ENCODE measurements at places on chromosomes 7 and 10. TPM values are rescaled to one million over a fixed set of nuclear protein-coding genes. Genes with fewer than 3 reads are reported as not detected.

GRCh38 chr7:147700702-147701101 lies 889.9 kb upstream of the C7orf33 start:
- no peak for DNase-seq

- no peak for DNase-seq
Measured at GRCh38 chr7:1530946-1531262, 402 bp downstream of the MAFK start.

DNA sequence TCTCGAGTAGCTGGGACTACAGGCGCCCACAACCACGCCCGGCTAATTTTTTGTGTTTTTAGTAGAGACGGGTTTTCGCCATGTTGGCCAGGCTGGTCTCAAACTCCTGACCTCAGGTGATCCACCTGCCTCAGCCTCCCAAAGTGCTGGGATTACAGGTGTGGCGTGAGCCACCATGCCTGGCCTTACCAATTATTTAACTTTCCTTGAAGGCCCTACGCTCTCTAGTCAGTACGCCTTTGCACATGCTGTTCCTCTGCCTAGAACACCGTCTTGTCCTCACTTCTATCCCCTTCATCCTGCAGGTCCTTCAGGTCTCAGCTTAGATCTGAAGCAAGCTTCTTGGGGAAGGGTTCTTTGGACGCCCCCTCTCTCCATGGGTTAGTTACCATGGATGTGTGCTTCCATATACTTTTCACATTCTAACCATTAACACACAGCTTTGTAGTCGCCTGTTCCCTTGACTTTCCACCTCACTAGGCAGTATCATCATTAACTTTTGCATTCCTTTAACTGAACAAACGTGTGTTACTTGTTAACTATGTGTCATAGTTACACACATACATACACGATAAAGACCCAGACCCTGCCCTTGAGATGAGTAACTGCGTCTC lies 592 bp upstream of the ATP6V1F start:
- DNase-seq, result no peak

- DNase-seq, result peak; percentile 81
Measured at GRCh38 chr7:12771378-12771877, 84.0 kb downstream of the ARL4A start.

GRCh38 chr10:89431977-89432376 lies 17.6 kb downstream of the IFIT5 start:
- DNase-seq, result no peak

GRCh38 chr7:134763960-134764359 lies 15.5 kb upstream of the CALD1 start:
- no peak for DNase-seq

GRCh38 chr7:107773027-107773426 lies 29.1 kb downstream of the CBLL1 start:
- DNase-seq, result no peak

- no peak for DNase-seq
Measured at GRCh38 chr7:150847536-150847935, 4.8 kb upstream of the AOC1 start.

GRCh38 chr7:14389181-14389591 lies 399.7 kb upstream of the ETV1 start:
- no peak for DNase-seq

GRCh38 chr10:129433266-129433665 lies 33.8 kb upstream of the MGMT start:
- DNase-seq, result no peak

- DNase-seq, result no peak
Measured at GRCh38 chr10:43574001-43574892, at the start of gene ZNF239. TSS of gene ZNF239 (minus strand) at chr10:43574616. CDS start at chr10:43558079, 16,537 bp downstream.

DNA sequence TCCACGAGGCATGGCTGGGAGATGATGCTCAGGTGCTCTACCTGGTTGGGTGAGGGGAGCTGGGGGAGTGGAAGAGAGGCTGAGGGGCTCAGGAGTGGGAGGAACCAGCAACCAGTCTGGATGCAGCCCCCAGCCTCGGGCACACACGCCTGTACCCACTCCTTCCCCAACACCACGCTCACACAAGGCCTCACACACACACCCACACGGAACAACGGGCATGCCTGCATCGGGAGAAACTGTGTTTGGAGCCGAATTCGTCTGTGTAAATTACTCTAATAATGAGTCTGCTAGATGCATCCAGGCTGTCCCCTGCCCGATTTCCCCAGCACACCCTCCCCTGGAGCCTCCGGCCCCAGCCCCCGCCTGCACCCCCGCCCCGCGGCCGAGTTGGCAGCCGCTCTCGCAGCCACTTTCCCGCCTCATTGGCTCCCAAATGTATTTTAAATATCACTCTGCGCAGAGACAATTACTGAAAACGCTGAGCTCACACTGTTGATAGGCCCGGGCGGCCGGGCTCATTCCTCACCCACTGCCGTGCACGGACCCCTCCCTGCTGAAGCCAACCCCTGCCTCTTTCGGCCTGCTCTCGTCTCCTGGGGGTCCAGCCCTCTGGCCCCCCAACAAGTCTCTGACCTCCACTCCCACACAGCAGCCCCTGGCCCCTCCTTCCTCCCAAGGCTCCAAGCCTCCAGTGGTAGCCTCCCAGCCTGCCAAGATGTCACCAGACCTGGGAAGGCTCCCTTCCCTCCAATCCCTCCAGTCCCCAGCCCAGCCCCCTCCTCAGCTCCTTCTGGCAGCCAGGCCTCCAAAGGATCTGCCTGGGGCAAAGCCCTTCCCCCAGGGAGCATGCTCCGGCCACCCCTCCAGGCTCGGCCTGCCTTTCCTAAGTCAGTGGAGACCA lies 11.1 kb downstream of the H2BK1 start:
- no peak for DNase-seq

GRCh38 chr10:111974325-111974724 lies 209.2 kb downstream of the GPAM start:
- no peak for DNase-seq

GRCh38 chr7:50652400-50653125 lies 87.4 kb upstream of the DDC start:
- DNase-seq, result no peak

DNA sequence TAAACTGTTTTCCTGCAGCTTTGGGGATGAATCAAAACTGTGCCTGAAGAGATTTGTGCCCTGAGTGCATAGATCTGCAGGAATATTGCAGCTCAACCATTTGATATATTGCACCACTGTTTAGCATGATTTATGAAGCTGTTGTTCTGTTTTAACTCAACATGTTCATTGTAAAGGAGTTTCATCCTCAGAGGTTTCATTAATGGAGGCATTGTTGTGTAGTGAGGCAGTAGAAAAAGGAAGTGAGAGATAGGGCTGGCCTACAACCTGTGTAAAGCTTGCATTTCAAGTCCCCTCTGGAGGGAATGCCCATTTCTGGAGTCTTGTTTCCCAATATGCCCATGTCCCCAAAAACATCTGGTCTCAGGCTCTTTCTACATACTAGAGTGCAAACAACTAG lies 67.5 kb downstream of the DNAJC12 start:
- DNase-seq, result no peak

GRCh38 chr10:95241533-95241932 lies 47.5 kb downstream of the ACSM6 start:
- no peak for DNase-seq

GRCh38 chr7:103373866-103374643 lies 26.6 kb downstream of the PSMC2 start:
- no peak for DNase-seq

DNA sequence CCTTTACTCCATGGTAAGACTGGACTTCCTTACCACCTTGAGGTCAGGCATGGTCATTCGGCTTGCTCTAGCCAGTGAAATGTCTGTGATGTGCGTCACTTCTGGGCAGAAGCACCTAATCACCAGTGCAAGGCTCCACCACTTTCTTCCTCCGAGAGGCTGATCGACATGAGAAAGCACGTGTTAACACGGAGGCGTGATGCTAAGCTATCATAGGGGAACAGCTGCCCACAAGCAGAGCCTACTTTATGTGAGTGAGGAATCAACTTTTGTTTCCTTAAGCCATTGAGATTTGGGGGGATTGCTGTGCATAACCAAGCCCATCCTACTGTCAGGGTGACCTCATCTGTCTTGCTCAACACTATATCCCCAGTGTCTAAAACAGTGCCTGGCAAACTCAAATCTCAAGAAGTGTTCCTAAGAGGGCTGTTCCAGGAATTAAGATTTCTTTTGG lies 23.1 kb upstream of the SAR1A start:
- DNase-seq, result no peak

DNA sequence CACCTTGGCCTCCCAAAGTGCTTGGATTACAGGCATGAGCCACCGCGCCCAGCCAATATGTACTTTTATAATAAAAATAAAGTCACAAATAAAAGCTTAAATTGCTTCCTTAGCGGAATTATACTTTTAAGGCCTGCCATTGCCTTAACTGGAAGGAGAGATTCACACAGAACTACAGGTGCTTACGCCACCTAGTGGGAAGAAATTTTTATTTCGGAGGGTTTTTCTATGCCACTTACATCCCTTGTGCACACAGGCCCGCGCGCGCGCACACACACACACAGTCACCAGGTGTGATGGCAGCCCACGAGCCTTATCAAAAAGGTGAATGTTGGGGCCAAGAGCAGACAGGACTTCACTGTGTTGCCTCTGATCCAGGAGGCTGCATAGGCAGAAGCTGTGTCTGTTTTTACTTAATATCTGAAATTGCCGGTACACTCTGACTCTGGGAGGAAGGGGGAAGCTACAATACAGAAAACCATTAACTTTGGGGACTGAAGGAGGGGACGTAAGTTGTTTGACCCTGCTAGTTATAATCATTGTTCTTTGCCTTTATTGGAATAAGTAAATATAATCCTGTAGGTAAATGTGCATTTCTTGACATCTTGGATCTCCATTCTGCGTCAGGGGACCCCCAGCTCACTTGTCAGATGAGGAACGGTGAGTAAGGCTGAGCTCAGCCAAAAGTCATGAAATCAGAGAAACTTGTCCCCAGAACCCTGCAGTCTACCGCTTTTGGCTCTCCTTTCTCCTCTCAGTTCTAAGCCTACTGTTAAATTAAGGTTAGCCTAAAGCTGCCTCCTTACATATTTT lies 87.1 kb downstream of the SLC16A9 start:
- DNase-seq, result peak; percentile 66

DNA sequence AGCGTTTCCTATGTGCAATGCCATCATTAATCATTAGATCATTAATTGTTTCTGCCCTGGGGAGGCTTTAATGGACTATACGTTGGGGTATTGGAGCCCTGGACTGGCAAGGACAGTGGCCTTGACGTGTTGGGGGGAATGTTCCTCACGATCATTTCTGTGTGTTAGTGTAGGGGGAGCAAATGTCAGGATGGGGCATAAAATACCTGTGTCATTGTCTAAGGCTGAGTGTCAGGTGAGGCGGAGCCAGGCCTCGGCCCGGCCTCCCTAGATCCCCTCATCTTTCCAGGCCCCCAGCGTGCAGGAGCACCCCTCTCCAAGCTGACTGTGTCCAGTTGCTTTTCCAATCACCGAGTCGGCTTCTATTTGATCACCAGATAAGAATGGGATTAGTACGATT lies 346.4 kb upstream of the SHH start:
- DNase-seq, result no peak

DNA sequence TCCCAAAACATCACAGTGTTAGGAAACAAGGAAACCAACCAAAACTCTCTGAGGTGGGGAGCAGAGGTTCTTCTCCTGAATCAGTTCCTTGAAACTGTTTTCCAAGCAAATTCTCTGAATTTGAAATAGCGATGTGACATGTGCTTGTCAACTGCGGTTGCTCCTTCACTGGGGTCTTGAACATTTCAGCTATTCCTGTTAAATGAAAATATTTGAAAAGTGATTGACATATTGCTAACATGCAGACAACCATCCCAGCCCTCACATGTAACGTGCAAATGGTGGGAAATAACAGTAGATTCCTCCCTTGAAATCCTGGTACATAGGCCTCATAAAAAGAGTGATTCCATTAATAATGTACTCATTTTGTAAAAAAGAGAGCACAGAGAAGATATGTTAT lies 15.9 kb downstream of the MKI67 start:
- no peak for DNase-seq

GRCh38 chr10:33952692-33953360 lies 618.4 kb upstream of the NRP1 start:
- DNase-seq, result no peak

GRCh38 chr7:28779954-28780353 lies 178.2 kb downstream of the TRIL start:
- DNase-seq, result no peak

- DNase-seq, result no peak
Measured at GRCh38 chr10:14917827-14918226, 36.1 kb downstream of the DCLRE1C start.

- no peak for DNase-seq
Measured at GRCh38 chr7:134480202-134480601, 21.3 kb upstream of the AKR1B1 start.

DNA sequence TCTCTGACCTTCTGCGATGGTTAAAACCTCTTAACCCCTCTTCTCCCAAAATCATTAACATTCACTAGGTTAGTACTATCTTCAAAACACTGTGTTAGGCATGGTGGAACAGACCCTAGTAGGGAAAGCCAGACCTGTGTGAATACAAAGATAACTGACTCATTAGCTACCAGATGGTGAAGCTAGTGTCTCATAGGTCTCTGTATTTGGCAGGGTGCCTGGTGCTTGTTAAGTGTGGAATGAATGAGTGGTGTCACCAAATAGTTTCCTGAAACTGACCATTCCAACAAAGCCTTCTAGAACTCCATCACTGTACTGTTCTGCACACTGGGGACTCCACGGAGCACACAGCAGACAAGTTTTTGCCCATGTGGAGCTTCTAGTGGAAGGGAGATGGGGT lies 27.7 kb upstream of the TM9SF3 start:
- peak; percentile 27 for DNase-seq

DNA sequence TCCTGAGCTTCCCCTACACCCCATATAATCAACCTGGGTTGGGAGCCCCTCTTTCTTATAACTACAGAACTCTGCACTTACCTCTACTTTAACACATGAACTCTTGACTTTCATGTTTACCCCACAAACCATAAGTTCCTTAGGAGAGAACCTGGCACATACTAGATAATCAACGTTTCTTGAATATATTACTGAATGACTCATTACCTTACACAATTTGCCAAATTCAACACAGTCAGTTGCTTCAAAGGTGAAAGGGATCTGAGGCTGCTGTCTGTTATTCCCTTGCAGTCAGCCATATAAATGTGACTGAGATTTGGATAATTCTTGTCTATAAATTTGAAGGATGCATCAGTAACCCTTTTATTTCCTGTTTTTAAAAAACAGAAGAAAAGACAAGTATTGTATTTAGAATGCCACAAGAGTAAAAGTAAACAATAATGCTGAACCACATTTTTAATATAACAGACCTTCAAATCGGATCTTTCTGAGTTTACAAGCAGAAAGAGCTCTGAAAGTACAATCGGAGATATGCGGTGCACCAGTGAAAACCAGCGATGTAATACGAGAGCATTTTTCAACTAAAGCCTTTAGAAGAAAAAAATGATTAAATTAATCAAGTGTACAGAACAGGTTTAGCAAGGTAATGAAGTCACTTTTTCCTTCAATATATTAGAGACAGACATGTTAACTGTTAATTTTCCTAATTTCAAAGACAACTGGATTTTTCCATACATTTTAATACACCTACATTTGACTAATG lies 29.5 kb upstream of the LRRC17 start:
- no peak for DNase-seq

GRCh38 chr7:129443612-129444011 lies 9.4 kb downstream of the STRIP2 start:
- no peak for DNase-seq

GRCh38 chr10:34622945-34623344 lies 192.2 kb downstream of the PARD3 start:
- no peak for DNase-seq

Gene CDK1
- 17.1 TPM for total RNA-seq

Gene ACTL6B
- total RNA-seq, result not detected

Gene ZNHIT1
- 148 TPM for total RNA-seq

Gene FGL2
- not detected for total RNA-seq

Gene UCMA
- total RNA-seq, result not detected

Gene SPDYE2
- not detected for total RNA-seq

Gene CCL24
- total RNA-seq, result not detected

Gene STAG3
- total RNA-seq, result 0.15 TPM

Gene KCP
- not detected for total RNA-seq

Gene CDNF
- total RNA-seq, result 5.8 TPM

Gene HYAL4
- total RNA-seq, result not detected

Measured in glomerular endothelial cell (primary cell).